Right atrium auricular region (tissue), 2 donors: ENCODE measurements at places on chromosomes 6 and 20. TPM values are rescaled to one million over a fixed set of nuclear protein-coding genes. Genes with fewer than 3 reads are reported as not detected.

DNA sequence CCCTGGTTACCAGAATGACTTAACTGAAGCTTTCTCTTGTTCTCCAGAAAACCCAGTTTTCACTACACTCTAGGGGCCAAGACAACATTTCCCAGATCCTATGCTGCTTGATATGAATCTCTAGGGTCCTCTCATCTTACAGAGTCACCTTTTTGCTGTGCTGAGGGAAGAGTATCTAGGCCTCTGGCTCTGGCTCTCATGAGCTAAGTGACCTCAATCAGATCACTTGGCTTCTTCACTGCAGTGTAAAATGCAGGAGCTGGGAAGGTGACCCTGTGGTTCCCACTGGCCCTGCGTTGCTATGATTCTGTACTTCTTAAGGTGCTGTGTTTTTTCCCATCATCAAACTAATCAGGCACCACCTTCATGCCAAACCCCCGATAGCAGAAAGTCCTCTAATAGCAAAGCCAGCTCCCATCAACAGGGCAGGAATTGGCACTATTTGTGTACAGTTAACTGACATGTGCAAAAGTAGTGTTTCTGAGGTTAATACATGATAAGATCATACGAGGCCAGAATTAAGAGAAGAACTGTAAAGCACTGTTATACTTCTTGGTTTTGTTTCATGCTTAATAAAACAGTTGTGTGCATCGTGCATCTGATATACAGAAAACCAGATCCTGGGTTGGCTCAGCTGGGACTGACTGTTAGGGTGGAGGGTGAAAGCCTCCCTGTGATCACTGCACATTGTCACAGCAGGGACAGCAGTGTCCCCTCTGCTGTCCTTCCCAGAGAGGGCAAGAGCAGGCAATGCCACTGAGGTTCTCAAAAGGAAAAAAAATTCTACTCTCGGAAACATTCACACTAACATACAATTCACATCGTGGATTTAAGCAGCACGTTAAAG is 46.7 kb downstream of the CNKSR3 start:
- H3K36me3 ChIP-seq: no peaks in the 10 kb centered on the region
- H3K27ac ChIP-seq: peak overlapping the region; percentile 47
- DNase-seq: no peak
- H3K4me3 ChIP-seq: no peak overlapping the region

- H3K36me3 ChIP-seq: no peaks in the 10 kb centered on the region
- H3K4me3 ChIP-seq: no peak overlapping the region
- H3K27me3 ChIP-seq: no peaks in the 10 kb centered on the region
- H3K4me1 ChIP-seq: peaks cover 29% of the 10 kb centered on the region
Observed at GRCh38 chr6:2630359-2630758, 120.4 kb downstream of the MYLK4 start.

The NKAIN4 gene
- total RNA-seq: not detected

The MYB gene
- not detected for total RNA-seq

The ARG1 gene
- 1.1 TPM for total RNA-seq

The RAET1L gene
- total RNA-seq: not detected

- H3K4me1 ChIP-seq: no peaks in the 10 kb centered on the region
- H3K27ac ChIP-seq: no peak overlapping the region
- no peaks in the 10 kb centered on the region for H3K36me3 ChIP-seq
- H3K27me3 ChIP-seq: no peaks in the 10 kb centered on the region
- H3K4me3 ChIP-seq: no peak overlapping the region
Observed at GRCh38 chr6:170420791-170421776, 114.5 kb downstream of the FAM120B start.

DNA sequence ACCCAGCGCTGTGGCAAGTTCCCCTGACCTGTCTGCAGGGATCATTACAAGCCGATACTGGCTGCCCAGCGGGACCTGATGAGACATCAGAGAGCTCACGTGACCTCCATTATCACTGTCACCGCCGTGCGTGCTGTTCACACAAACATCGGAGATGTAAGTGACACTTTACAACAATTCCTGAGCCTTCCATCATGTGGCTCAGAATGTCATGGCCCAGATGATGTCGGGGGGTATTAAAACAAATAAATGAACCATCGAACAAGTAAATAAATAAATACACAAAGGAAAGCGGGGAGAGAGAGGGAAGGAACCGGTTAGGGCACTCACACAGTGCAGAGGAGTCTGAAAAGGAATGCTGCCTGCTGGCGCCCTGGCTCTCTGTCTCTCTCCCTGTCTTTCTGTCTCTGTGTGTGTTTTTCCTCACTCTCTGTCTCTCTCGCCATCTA is 195.1 kb downstream of the BMP7 start:
- no peaks in the 10 kb centered on the region for H3K36me3 ChIP-seq
- no peak for DNase-seq
- H3K27ac ChIP-seq: no peak overlapping the region
- H3K27me3 ChIP-seq: no peaks in the 10 kb centered on the region

GRCh38 chr6:96836631-96837080 is 621 bp downstream of the GPR63 start:
- H3K27ac ChIP-seq: peak overlapping the region; percentile 7
- H3K27me3 ChIP-seq: no peaks in the 10 kb centered on the region
- H3K36me3 ChIP-seq: no peaks in the 10 kb centered on the region
- no peak for DNase-seq

- no peaks in the 10 kb centered on the region for H3K4me1 ChIP-seq
- no peak overlapping the region for H3K27ac ChIP-seq
- no peaks in the 10 kb centered on the region for H3K36me3 ChIP-seq
- no peak overlapping the region for H3K4me3 ChIP-seq
Observed at GRCh38 chr6:147750413-147750812, 241.9 kb downstream of the SAMD5 start.

The SLC4A11 gene
- total RNA-seq: not detected

The STMND1 gene
- not detected for total RNA-seq

DNA sequence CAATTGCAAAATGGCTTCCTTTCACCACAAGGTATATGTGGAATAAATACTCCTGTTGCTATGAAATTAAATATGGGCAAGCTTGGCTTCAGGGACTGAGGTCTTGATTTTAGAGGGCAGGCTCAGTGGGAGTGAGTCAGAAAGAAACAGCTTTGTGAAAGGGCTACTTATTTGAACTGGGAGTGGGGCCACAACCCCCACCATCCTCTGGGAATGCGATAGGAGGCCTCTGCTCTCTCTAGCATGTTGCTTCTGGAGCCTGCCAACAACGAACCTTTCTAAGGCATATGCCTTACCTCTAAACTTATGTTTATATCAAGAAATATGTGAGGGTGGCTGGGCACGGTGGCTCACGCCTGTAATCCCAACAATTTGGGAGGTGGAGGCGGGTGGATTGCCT is 149.7 kb downstream of the LRRC1 start:
- H3K36me3 ChIP-seq: no peaks in the 10 kb centered on the region
- H3K4me1 ChIP-seq: no peaks in the 10 kb centered on the region
- no peak overlapping the region for H3K27ac ChIP-seq
- H3K4me3 ChIP-seq: no peak overlapping the region
- DNase-seq: no peak

GRCh38 chr6:119148825-119149525 is 70.5 kb upstream of the FAM184A start:
- H3K27ac ChIP-seq: no peak overlapping the region
- H3K27me3 ChIP-seq: no peaks in the 10 kb centered on the region
- H3K4me3 ChIP-seq: no peak overlapping the region
- no peaks in the 10 kb centered on the region for H3K36me3 ChIP-seq
- H3K4me1 ChIP-seq: no peaks in the 10 kb centered on the region

DNA sequence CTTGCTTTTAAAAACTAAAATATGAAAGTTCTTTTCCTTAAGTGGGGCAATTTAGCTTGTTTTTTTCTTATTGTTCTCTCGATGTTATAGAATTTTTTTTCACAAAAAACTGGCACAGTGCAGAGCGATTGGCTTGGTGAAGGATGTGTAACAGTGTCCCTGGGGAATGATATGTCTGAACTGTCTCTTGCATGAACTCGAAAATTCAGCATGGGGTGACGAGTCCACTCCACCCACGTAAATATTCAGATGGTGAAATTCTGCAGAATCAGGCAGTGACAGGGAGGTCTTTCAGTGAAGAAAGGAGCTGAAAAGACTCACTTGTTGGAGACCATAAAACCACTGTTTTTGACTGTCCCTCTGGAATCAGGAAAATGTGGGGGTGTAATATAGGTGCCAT is 505.3 kb downstream of the MMUT start:
- DNase-seq: no peak
- no peak overlapping the region for H3K4me3 ChIP-seq
- H3K36me3 ChIP-seq: no peaks in the 10 kb centered on the region
- H3K4me1 ChIP-seq: no peaks in the 10 kb centered on the region
- no peak overlapping the region for H3K27ac ChIP-seq
- H3K27me3 ChIP-seq: no peaks in the 10 kb centered on the region

The TMEM14A gene
- 13.2 TPM for total RNA-seq

- H3K27ac ChIP-seq: peak overlapping the region; percentile 91
- DNase-seq: peak; percentile 77
Observed at GRCh38 chr6:36852481-36853147, 13.4 kb upstream of the CPNE5 start.

- no peak overlapping the region for H3K4me3 ChIP-seq
- no peak for DNase-seq
- H3K27me3 ChIP-seq: no peaks in the 10 kb centered on the region
- no peaks in the 10 kb centered on the region for H3K36me3 ChIP-seq
- H3K27ac ChIP-seq: no peak overlapping the region
- no peaks in the 10 kb centered on the region for H3K4me1 ChIP-seq
Observed at GRCh38 chr6:14791526-14791925, 454.3 kb upstream of the JARID2 start.

GRCh38 chr6:137824896-137825295 is 42.2 kb upstream of the TNFAIP3 start:
- H3K4me3 ChIP-seq: no peak overlapping the region
- peaks cover 28% of the 10 kb centered on the region for H3K4me1 ChIP-seq
- H3K36me3 ChIP-seq: no peaks in the 10 kb centered on the region
- no peaks in the 10 kb centered on the region for H3K27me3 ChIP-seq

DNA sequence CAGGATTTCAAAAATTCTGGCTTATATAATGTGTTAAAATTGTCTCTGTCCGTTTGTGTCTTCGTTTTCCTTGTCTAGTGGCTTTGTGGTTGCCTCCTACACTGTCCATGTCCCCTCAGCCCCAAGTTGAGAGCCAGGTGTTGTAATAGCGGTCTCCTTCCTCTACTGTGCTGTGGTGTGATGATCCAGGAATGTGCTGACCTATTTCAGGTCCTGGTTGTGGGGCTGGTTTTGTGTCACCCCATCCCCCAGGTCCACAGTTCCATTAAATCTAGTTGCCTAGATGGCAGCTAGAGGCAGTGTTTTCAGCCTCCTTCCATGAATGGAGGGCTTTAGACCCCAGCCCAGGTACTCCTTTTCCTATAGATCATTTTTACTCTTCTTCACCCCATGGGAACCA is 128.7 kb downstream of the DNAH8 start:
- no peak overlapping the region for H3K27ac ChIP-seq
- H3K36me3 ChIP-seq: no peaks in the 10 kb centered on the region
- no peaks in the 10 kb centered on the region for H3K27me3 ChIP-seq
- DNase-seq: no peak
- no peak overlapping the region for H3K4me3 ChIP-seq

- no peaks in the 10 kb centered on the region for H3K4me1 ChIP-seq
- DNase-seq: no peak
- H3K27ac ChIP-seq: no peak overlapping the region
- no peaks in the 10 kb centered on the region for H3K27me3 ChIP-seq
- H3K36me3 ChIP-seq: no peaks in the 10 kb centered on the region
- no peak overlapping the region for H3K4me3 ChIP-seq
Observed at GRCh38 chr6:33816911-33817310, 13.1 kb upstream of the MLN start.

DNA sequence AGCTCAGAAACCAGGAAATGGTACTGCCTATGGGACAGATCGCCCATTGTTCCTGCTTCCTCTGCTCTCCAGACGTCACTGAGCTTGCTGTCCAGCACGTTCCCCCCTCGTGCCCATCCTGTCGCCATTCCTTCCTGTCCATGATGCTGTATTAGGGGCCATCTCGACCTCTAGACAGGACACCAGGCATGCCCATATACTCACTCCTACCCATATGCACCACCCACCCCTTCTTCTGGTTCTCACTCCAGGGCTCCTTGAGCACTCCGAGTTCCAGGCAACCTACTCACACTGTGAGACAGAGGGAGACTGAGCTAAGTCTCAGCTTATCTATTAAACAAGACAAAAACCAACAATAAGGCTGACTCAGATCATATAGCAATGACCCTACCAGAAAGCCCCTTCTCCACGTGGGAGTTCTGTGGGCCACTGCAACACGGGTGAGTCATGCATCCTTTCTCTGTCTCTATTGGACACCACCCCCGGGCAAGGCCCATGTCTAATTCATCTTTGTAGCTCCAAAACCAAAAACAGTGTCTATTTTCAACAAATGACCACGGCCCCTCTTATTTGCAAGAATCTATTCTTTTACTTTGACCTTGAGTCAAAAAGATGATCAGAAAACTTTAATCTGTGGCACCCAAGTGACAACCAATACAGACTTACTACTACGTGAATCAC is 65.7 kb downstream of the PSMG4 start:
- H3K27ac ChIP-seq: peak overlapping the region; percentile 42
- H3K4me3 ChIP-seq: no peak overlapping the region
- no peaks in the 10 kb centered on the region for H3K4me1 ChIP-seq
- no peaks in the 10 kb centered on the region for H3K27me3 ChIP-seq
- no peak for DNase-seq
- no peaks in the 10 kb centered on the region for H3K36me3 ChIP-seq

The SRSF12 gene
- not detected for total RNA-seq

- H3K27me3 ChIP-seq: no peaks in the 10 kb centered on the region
- no peak overlapping the region for H3K4me3 ChIP-seq
- H3K4me1 ChIP-seq: no peaks in the 10 kb centered on the region
- H3K36me3 ChIP-seq: no peaks in the 10 kb centered on the region
Observed at GRCh38 chr6:132998418-132998817, 184.0 kb downstream of the RPS12 start.

- no peak overlapping the region for H3K4me3 ChIP-seq
- no peaks in the 10 kb centered on the region for H3K36me3 ChIP-seq
- H3K27me3 ChIP-seq: no peaks in the 10 kb centered on the region
- no peaks in the 10 kb centered on the region for H3K4me1 ChIP-seq
- DNase-seq: no peak
Observed at GRCh38 chr6:74658391-74658790, 547.5 kb downstream of the COL12A1 start.

The CRISP2 gene
- not detected for total RNA-seq

DNA sequence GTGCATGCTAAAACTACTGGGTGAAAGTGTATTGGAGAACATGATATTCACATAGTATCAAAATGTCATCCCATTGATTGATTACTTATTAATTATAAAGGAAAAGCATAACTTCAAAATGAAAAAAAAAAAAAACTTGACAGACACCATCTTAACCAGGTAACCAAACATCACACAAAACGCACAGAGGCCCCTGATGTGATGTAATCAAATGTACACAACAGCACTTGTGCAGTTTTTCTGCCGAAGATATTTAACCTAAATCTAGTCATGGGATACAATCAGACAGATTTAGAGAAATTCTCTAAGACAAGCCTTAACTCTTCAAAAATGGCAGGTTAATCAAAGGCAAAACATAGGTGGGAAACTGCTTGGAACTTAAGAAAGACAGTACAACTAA is 102.0 kb upstream of the TENT5A start:
- no peak for DNase-seq
- no peaks in the 10 kb centered on the region for H3K27me3 ChIP-seq
- H3K4me1 ChIP-seq: no peaks in the 10 kb centered on the region
- H3K36me3 ChIP-seq: no peaks in the 10 kb centered on the region
- H3K27ac ChIP-seq: no peak overlapping the region
- H3K4me3 ChIP-seq: no peak overlapping the region

GRCh38 chr6:6968731-6969552 is 138.8 kb upstream of the RREB1 start:
- H3K4me3 ChIP-seq: no peak overlapping the region
- no peak for DNase-seq
- no peak overlapping the region for H3K27ac ChIP-seq
- H3K36me3 ChIP-seq: no peaks in the 10 kb centered on the region
